ENCODE measurements at places on chromosomes 3 and 15.

- no peak for DNase-seq
Observed at GRCh38 chr3:184419171-184419570, 39.3 kb downstream of the CHRD start.

- no peak for DNase-seq
Observed at GRCh38 chr15:68548364-68548763, 30.4 kb upstream of the CORO2B start.

- DNase-seq, result peak; percentile 58
Observed at GRCh38 chr15:38253351-38253781, 730 bp downstream of the SPRED1 start.

GRCh38 chr15:99473981-99474906 is 91.5 kb upstream of the MEF2A start:
- DNase-seq, result no peak

GRCh38 chr15:78007211-78007931 is 70.1 kb downstream of the TBC1D2B start:
- DNase-seq, result peak; percentile 3

DNA sequence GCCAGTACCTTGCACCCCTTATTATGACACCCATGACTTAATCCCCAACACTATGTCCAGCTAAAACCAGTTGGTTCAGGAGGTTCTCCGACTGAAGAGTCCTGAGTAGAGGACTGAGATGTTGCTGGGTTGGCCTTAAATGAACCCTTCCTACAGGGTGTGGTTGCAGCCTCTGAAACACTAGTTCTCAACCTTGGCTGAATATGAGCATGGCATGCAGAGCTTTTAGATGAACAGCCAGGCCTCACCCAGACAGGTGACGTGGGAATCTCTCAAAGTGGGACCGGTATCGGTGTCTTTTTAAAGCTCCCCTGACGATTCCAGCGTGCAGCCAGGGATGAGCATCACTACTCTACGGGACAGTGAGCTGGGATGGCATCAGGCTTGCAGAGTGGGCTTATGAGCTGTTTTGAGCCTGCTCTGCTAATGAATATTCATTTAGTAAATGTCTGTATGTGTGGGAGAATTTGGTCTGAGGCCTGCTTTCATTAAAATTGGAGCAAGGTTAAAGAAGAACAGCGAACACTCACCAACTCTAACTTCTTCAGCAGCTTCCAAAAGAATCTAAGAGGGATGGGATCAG is 79.7 kb upstream of the PRICKLE2 start:
- no peak for DNase-seq

GRCh38 chr3:149282836-149283235 is 50.6 kb downstream of the TM4SF18 start:
- no peak for DNase-seq

- no peak for DNase-seq
Observed at GRCh38 chr15:64979252-64979710, 10.4 kb downstream of the SPG21 start.

DNA sequence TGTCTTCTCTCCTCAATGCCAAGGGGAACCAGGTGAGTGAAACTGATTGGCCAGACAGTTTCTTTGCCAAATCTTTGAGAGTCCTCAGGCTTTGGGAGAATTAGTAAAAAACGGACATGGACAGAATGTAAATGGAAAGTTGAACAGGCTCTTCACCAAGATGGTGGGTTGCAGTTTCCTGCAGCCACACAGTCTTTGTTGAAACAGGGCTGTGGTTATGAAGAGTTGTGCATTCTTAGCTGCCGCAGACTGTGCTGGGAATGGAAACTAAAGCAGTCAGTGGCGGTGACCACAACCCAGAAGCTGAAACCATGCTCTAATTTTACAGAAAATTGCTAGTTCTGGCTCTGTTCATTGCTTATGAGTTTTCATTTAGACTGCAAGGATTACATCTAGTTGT is 42.1 kb upstream of the TASOR start:
- DNase-seq, result no peak

- DNase-seq, result peak; percentile 16
Observed at GRCh38 chr3:25897019-25897418, 107.1 kb downstream of the OXSM start.

GRCh38 chr15:48096355-48096786 is 24.4 kb upstream of the SLC24A5 start:
- no peak for DNase-seq

- DNase-seq, result no peak
Observed at GRCh38 chr3:122690096-122690495, 9.5 kb downstream of the PARP14 start.

DNA sequence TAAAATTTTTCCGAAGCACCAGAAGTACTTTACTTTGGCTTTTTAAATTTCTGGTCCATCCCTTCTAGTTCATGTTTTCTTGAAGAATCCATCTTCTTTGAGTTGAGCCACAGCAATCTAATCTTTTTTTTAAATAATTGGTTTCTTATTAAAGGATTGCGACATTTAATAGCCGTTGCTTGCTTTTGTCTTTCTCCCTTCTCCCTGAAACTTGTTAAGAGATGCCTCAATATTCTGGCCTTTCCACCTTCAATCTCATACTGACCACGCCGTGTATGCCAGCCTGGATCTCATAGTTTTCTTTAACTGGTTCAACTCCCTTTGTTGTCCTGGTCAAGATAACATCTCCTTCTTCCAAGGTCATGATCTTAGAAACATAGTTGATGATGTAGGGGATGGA is 18.4 kb upstream of the RPLP1 start:
- no peak for DNase-seq

GRCh38 chr15:98782801-98783200 is 134.5 kb downstream of the IGF1R start:
- no peak for DNase-seq

DNA sequence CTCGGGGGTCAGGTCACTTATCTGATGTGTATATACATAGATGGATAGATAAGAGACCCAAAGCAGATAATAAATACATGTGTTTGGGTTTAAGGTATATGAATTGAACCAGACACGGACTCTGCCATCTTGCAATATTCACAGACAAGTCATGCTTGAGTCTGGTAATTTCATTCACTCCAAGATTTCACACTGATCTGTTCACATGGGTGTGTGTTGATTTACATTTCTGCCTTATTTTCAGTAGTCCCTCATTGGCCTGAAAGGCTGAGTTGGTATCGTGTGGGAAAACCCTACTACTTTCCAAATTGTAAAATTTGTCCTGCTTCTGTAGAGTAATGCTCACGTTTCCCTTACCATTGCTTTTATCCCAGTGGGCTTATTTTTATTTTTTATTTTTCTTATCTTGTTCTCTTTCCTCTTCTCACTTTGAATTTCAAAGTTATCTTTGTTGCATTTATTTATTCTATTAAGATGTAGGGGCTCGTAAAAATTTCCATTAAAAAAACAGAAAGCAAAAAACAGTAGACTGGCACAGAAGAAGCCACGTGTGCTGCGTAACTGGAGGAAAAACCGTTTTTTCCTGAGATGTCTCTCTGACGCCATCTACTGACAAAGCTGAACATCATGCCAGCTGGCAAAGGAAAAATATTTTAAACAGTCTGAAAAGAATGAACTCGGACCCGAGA is 10.8 kb upstream of the MFSD1 start:
- DNase-seq, result peak; percentile 76

- no peak for DNase-seq
Observed at GRCh38 chr3:127677541-127678314, 5.0 kb downstream of the ABTB1 start.

DNA sequence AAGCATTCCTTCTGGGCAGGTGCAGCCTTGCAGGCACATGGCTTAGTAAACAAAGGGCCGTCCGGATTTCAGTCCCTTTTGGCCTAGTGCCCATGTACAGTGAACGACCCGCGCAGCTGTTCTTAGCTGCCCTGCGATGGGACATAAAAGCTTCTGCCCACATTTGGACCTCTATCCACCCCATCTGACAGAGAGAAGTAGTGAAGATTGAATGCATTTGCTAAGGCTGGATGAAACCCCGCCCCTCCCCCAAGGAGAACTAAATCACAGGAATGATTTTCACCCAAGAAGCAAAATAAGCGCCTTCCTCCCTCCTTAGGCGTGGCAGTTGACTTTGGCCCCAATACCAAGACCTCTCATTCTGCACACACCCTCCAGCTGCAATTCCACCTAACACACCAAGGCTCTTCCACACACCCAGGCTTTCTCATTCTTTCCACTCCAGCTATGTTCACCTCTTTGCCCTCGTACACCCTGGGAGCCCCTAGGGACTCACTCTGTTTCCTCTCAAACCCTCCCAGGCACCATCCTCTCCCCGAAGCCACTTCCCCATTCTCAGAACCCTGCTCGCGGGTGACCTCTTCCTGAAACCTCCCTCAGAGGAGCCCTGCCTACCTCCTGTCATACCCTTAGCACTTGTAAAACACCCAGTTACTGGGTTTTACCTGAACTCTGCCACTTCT is 14.1 kb upstream of the HRH1 start:
- DNase-seq, result peak; percentile 33

GRCh38 chr3:180594631-180595558 is 7.1 kb upstream of the TTC14 start:
- DNase-seq, result peak; percentile 57

DNA sequence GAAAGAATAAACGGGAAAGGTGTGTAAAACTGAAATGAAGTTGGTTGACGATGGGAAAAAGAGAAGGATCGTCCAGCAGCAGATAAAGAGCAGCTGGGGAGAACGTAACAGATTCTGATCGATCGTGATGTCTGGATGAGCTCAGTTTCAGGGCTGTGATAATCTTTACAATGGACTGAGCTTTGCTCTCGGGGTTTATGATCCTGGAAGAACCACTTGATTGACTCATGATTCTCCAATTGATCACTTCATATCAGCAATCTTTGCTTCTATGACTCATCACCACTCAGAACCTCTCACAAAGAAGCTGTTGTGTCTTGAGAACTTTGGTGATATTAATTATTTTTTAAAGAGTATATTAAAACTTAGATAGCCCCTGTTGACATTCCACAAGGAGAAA is 690.7 kb downstream of the TUSC7 start:
- DNase-seq, result no peak

DNA sequence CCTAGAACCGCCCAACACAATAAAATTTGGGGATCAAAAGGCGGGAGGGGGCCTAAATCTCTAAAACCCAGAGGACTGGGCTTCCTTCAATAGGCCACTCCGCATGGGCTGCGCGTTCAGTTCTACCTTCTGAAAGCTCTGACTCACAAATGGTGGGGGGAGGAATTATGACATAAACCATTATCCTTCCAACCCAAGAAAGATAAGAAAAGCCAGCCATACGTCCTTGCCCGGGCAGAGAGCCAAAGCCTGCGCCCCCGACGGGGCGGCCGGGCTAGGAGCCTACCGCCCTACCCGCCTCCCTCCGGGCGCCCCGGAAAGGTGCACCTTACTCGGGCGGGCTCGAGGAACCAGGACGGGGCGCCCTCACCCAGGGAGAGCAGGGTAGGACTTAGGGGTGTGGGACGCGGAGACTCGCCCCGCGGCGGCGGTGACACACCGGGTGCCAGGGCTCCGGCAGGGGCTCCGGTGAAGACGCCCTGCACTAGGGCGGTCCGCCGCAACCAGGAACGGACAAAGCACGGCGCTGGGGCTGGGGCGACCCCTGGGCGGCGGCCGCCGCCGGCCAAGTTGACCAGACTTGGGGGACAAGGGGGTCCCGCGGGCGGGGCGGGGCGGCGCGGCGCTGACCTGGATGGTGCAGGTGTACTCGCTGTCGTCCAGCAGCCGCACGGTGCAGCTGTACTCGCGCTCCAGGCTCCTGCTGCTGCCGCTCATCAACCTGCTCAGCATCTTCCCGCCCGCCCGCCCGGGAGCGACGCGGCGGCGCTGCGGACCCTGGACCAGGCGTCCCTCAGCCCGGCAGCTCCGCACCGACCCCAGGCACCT is 534 bp downstream of the FRMD5 start:
- DNase-seq, result peak; percentile 87

- peak; percentile 35 for DNase-seq
Observed at GRCh38 chr3:172591876-172592771, 68.9 kb upstream of the TNFSF10 start.

DNA sequence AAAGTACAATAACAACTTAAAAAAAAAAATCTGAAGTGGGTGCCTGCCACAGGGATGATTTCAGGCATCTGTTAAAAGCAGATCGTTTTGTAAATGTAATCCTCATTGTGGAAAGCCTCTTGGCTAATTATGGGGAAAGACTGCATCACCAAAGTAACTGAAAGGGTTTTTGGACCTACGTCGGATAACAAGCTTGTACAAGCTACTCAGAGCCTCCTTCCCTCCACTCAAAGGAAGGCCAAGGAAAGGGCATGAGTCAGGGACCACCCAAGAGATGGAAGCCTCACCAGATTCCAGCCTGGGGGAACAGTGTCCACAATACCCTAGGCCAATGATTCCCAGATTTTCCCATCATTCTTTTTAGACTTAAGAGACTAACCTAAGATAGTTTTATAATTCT is 84.3 kb downstream of the ATP1B3 start:
- peak; percentile 28 for DNase-seq

- DNase-seq, result no peak
Observed at GRCh38 chr3:114804099-114804498, 343.0 kb downstream of the ZBTB20 start.

GRCh38 chr3:42743204-42743995 is 29.7 kb downstream of the CCDC13 start:
- no peak for DNase-seq

GRCh38 chr15:90790561-90790960 is 73.4 kb downstream of the BLM start:
- no peak for DNase-seq

DNA sequence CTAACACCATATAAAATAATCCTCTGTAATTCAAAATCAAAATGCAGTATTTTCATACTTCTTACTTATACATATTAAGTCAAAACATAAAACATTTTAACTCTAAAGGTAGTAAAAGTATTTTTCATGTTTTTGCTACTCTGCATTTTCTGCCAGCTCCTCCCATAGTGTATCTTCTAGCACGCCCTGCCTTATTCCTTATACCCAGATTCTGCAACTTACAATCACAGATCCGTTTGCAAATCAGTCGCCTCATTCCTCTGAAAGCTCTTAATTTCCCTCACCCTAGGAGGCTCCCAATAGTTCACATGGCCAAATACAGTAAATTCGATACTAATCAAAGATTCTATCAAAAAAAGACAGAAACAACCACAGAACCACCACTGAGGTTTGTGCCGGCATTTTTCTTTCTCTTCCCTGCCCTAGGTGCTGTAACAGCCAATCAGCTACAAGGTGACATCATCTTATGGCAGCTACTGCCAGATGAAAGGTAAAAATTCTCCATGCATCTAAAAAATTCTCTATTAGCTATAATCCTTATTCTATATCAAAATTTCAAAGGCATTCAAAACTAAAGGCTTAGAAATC is 72.9 kb downstream of the CLASP2 start:
- DNase-seq, result peak; percentile 38

GRCh38 chr3:194100856-194101390 is 35.0 kb upstream of the HES1 start:
- no peak for DNase-seq

- DNase-seq, result peak; percentile 86
Observed at GRCh38 chr15:85318048-85318731, 62.2 kb upstream of the AKAP13 start.
